ENCODE measurements at places on chromosomes 2 and 18.

DNA sequence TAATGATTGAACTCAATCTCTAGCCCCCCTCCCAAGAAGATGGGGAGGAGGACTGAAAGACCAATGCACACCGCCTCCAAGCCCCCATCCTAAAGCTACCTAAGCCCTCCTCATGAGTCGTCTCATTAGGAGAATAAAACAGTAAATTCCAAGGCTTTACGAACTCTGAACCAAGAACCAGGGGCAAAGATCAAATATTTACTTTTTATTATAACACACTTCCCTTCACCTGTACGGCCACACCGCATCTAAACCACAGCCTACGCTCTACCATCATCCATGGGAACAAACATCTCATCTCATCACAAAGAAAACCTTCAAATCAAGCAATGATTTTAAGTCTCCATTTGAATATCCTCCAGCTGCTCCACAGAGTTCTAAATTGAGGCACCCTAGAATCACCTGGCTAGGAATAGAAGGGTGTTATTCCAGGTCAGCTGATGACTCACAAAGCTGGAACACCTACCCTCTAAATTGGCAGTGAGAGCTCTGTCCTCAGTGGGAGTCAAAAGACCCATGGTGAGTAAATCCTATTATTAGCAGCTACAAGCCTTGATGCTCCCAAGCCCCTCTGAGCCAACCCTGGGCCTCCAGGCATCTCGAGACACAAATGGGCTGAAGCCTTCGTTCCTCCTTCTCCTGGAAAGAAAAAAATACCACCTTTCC is 45.6 kb upstream of the BZW1 start:
- no peak for ATAC-seq

DNA sequence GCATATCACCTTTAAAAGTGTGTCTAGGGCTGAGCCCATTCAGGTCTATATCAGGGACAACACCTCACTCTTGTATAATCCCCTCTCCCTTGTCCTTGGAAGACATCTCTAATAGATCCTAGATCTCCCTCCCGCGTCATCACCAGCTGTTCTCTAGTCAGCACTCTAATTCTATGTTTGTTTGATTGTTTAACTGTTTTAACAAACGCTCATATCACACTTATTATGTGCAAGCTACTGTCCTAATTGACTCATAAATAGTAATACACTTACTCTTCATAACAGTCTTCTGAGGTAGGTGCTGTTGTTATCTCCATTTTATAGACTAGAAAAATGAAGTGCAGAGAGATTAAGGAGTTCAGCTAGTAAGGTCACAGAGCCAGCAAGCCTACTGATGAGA is 1.6 kb upstream of the ERMN start:
- peak; percentile 15 for ATAC-seq

GRCh38 chr2:175167076-175167791 is 769 bp downstream of the ATF2 start:
- peak; percentile 60 for ATAC-seq

DNA sequence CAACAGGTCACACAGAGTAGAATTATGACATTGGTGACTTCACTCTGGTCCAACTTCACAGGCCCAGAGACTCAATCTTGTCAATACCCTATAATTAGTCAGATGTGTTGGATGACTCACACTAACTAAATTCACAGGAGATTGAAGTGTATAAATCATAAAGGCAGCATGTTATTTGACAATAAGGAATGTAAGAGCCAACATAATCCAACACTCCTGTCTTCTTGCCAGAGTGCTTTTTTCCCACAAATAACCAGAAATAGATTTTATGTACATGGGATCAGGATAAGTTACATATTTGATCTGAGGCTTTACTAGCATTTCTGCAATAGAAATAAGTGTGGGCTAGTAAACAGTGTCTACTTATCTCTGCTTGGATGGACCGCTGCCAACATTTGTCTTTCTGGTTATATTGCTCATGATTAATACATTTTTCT is 42.2 kb upstream of the ZSWIM2 start:
- peak; percentile 44 for ATAC-seq

DNA sequence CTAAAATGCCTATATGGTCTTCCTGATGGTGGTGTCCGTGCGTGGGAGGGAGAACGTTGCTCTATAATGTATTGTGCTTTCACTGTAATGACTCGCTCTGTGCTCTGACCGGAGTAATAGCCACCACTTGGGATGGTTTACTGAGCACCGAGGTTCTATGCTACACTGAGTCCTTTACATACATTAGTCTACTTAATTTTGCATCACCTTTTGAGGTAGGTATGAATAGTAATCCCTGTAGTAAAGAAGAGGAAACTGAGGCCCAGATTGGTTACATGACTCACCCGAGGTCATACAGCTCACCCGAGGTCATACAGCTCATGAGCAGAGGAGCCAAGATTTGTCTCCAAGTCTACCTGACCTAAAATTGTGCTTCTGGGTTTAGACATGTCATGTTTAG is 79.5 kb downstream of the ARMC9 start:
- ATAC-seq = no peak
